ENCODE measurements at places on chromosomes 7 and 10.

DNA sequence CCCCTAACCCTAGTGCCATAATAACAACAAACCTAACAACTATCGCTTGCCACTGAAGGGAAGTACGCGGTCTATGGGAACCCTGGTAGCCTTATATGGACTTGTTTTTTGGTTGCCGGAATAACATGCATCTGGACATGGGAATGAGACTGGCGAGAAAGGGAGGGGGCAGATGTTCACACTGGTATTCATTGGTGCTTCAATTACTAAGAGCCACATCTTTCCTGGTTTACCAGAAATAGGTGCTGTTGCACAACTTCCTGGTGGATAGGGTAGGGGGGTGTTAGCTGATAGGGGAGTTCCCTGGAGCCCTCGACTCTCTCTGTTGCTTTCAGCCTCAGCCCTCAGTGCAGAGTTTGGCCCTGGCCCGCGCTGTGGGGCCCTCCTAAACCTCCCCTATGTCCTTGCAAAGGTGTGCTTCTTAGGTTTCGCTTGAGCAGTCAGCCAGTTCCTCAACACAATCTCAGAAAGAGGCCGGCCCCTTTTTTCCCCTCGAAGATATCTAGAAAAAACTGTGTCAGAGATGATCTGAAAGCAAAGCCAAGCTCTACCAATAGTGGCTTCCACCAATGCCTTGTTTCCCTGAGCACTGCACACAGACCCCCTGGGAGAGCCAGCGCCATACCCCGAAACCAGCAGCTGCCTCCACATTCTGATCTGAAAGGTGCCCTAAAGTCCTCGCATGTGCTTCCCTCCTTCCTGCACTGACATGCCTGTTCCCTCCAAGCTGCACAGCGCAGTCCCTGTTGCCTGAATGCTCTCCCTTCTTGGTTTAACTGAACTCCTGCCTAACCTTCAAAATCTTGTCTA is 13.5 kb downstream of the TBXAS1 start:
- DNase-seq: no peak

DNA sequence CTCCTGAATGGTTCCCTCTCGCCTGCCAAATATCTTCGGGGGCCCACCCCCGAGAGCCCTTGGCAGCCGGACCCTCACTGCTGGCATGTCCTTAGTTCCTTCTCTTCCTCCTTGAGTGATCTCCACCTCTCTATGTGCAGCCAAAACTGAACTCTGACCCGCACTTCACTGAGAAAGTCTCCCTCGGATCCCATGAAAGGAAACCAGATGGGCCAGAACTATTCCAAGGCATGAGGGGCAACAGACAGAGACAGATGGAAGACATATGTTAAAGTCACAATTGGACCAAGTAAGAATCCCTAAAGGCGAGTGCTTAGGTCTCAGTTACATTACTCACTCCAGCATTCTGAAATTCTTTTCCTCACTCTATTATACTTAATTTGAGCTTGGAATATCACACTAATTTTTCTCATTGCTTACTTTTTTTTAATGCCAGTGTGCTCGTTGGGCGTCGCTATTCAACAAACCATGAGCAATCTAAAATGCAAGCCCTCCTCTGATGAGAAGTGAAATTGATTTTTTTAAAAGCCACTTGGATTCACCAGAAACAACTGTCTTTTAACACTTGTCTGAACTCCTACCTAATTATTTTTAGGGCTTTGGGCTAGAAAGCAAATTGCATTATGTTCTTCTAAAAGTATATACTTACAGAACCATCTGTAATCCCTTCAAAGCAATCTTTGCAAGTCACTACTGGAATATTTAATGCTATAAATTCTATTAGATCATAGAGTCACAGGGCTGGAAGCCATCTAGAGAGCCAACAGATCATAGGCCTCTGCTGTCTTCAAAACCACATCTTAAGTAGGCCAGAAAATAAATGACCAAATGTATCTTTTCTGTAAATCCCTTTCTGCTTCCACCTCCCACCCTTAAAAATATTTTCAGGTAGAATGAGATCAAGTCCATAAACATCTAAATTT is 43.3 kb upstream of the EZH2 start:
- DNase-seq: peak; percentile 40

- DNase-seq: no peak
These were observed 632.1 kb upstream of the KCND2 start for GRCh38 chr7:119640861-119641260.

DNA sequence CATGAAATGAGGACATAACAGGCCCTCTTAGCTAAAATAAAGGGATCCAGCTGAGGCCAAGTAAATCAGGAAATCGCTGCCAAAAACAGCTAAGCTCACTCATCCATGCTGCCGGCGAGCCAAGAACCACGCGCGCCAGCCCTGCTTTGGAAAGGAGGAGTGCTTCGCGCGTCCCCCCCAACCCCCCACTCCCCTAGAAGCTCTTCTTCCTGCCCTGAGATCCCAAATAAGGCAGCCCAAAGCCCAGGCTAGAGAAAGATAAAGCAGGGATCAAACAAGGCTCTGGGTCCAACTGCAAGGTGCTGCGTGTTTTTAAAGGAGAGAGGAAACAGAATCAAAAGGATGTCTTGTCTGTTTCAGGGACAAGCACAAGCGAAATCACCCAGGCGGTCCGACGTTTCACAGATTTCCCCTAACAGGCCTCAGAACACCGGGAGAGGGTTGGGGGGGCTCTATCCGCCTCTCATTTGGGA is 168.3 kb upstream of the AUTS2 start:
- DNase-seq: peak; percentile 51

GRCh38 chr10:54906940-54907339 is 105.9 kb upstream of the PCDH15 start:
- DNase-seq: no peak

GRCh38 chr7:82241356-82241755 is 202.2 kb downstream of the CACNA2D1 start:
- no peak for DNase-seq

DNA sequence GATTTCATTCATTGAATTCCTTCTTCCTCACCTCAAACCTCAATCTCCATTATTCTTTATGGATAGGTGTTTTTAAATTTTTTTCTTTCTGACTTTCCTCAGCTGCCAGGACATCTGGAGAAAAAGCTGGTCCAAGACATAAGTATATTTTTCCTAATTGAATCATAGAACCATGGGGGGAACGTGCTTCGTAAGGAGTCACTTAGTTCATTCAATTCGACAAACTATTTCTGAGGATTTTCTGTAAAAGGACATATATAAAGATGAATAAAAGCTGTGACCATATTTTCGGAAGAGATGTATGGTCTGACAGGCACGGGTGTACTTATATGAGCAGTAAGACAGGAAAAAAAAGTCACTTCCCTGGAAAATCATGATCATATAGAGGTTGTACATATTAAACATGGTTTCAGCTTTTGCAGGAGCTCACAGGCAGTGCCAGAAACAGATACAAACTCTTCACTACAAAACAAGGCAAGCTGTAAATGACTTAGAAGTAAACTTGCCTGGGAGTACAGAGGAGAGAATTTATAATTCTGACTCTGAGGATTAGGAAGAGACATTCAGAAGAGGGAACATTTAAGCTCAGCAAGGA is 88.2 kb upstream of the EGR2 start:
- no peak for DNase-seq

GRCh38 chr7:149180722-149181449 is 14.5 kb upstream of the ZNF282 start:
- peak; percentile 60 for DNase-seq

GRCh38 chr10:121378251-121378801 is 219.9 kb downstream of the FGFR2 start:
- no peak for DNase-seq

DNA sequence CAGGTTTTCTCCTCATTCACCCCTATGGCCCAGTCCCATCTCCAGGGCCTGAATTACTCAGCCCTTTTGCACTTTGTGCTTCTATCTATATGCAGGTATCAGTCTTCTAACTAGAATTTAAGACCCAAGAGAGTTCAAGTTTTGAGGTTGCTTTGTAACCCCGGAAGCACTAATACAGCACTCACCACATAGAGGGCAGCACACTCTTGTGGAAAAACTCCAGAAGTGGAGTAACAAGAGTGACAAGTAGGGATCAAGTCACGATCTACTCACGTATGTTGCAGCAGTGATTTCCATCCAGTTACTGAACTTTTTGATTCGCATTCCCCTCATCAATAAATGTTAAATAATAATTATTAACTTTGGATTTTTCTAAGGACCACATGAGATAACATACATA is 151.0 kb downstream of the CHCHD3 start:
- no peak for DNase-seq
